ENCODE measurements at places on chromosomes 2 and 18.

GRCh38 chr18:23878336-23878900, 136.1 kb upstream of the TTC39C start:
- no peak for DNase-seq

- DNase-seq, result no peak
These were observed 62.5 kb downstream of the MRO start for GRCh38 chr18:50757358-50757757.

DNA sequence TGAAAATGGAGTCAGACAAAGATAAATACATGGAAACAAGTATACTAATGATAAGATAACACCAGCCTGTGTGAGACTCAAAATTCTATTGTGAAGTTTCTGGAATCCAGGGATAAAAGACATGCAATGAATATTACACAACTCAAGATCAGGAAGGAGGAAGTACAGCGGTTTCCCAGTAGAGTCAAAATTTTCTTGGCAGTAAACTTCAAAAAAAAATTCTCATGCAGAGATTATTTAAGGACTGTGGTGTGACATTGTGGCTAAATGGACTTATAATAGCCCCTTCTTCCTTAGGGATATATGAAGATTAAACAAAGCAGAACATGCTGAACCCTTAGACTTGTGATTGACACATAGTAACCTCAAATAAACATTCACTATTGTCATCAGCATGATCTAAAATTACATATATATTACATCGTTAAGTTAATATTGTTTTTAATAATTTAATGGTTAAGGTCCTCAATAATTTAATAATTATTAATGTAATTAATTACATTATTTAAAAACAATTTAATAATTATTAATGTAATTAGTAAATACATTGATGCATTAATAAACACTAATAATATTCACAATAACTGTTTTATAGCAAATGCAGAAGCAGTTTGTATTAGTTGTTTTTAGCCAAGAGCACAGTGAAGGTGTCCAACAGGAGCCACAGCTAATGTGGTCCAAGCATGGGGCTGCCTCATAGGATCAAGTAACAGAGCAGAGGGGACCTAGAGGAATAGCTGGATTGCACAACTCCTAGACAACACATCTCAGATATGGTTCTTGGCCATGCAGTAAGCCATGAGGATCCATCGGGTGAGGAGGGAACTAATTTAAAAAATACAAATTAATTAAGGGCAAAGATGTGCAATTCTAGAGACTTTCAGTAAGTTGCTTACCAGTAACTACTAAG, 77.3 kb downstream of the POLE4 start:
- DNase-seq, result peak; percentile 62

DNA sequence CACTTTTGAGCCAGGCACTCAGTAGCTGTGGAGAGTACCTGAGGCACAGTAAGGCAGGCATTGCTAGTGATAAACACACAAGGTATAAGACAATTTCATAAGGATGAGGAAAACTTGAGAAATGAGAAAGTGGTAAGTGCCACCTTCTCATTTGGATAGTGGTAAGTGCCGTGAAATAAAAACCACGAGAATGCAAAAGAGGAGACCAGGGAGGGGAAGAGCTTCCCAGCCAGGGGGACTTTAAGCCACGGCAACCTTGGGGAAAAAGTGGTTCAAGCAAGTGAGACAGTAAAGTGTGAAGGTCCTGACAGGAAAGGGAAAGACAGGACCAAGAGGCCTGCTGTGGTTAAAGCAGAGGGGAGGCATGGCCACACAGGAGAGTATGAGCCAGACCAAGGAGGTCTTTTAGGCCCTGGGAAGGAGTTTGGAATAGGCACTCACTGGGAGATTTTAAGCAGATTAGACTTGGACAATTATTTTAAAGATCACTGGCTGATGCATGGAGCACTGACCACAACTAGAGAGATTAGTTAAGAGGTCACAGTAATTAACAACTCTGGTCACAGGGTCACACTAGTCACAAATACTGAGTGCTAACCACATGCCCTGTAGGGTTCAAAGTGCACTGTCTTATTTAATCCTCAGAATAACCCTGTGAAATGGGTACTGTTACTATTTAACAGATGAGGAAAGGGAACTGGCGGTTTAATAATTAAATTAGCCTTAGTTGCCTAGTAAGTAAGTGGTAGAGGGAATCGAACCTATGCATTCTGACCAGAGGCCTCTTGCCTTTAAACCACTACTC, 50.1 kb downstream of the THOC1 start:
- no peak for DNase-seq

DNA sequence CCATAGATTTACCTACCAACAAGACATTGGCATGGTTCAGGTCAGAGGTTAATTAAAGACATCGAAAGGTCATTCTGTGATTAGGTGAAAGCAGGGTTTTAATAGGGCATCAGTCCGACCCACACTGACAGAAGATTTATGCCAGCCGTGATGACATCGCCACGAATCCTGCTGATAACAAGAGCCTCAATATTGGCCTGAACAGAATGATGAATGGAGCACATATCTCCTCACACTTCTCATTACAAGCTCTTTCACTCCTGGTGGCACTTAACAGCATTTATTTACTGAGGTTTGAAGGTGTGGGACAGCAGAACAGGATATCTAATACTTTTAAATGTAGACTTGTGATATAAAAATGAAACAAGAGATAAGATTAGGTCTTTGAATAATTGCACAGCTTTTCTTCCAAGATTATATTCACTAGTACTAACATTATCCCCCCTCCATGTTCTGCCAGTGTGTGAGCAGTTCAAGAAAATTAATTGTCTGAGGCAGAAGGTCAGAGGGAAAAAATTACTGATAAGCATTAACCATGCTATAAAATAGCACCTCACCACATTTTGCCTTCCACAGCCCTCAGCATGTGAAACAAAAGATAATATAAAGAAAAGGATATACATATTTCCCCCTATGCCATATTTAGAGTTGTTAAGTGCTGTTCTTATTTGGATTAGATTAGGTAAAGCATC, 23.1 kb upstream of the INSIG2 start:
- DNase-seq, result no peak

GRCh38 chr2:53842891-53843290, 16.9 kb downstream of the GPR75 start:
- no peak for DNase-seq

GRCh38 chr2:109125593-109126500, 3.2 kb upstream of the SH3RF3 start:
- DNase-seq, result no peak

- DNase-seq, result no peak
These were observed 524.0 kb downstream of the LRRTM4 start for GRCh38 chr2:76998152-76998551.

DNA sequence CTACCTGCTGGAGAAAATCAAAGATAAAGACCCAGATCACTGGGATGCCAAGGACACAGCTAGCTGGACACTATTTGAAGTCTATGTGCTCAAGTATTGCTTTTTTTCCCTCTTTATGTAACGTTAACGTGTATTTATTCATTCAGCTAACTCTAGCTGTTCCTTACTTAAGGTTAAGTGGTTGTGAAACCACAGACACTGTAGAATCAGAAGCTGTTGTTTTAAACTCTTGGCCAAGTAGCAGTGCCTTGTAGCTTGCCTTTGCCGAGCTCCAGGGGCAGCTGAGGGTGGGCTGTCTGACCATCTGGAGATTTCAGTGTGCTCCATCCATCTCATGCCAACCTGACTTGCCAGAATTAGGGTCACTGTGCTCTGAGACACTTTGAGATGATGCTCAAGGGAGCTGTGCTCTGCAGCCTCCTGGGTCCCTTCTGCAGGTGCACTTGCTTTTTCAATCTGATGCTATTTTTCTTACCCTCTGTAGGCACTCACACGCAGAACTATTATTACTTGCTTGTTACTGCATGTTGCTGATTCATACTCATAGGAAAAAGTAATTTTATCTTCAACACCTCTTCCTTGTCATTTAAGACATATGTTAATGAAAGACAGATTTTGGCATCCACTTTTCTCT, 116.2 kb downstream of the METTL8 start:
- no peak for DNase-seq

GRCh38 chr2:210287301-210287700, 27.7 kb downstream of the MYL1 start:
- no peak for DNase-seq

- DNase-seq, result no peak
These were observed 12.7 kb downstream of the CYTIP start for GRCh38 chr2:157431176-157431575.

- DNase-seq, result no peak
These were observed 155.8 kb upstream of the WDSUB1 start for GRCh38 chr2:159442159-159442852.

DNA sequence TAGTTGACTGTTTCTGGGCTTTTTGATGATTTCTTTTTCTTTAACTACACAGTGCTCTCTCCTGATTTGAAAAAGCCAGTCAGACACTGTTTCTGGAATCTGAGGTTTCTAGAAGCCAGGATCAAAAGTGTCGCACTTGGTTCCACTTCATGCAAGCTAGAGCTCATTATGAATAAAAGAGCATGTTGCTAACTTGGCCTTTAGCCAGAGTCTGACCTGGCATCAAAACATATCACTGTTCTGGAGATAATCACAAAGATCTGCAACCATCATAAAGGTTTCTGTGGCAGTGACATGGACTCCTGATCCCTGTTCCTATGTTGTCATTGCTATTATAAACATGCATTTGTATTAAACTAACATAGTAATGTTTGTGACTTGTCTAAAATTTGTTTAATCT, 76.1 kb upstream of the MAPRE2 start:
- DNase-seq, result no peak

DNA sequence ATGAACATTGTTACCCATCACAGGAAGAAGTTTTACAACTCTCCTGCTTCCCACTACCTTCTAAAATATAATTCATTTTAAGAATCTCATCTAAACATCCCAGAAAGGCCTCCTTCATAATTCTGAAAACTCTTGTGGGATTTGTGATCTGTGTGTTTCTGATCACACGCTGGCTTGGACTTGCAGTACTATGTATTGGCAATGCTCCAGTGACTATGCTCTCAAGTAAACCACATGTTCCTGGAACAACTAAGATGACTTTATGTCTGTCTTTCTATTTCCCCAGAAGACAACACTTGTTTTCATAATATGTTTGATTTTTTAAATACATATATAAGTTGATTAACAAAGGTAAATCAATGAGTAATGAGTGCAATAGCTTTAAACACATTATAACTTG, 376.6 kb upstream of the NETO1 start:
- no peak for DNase-seq

DNA sequence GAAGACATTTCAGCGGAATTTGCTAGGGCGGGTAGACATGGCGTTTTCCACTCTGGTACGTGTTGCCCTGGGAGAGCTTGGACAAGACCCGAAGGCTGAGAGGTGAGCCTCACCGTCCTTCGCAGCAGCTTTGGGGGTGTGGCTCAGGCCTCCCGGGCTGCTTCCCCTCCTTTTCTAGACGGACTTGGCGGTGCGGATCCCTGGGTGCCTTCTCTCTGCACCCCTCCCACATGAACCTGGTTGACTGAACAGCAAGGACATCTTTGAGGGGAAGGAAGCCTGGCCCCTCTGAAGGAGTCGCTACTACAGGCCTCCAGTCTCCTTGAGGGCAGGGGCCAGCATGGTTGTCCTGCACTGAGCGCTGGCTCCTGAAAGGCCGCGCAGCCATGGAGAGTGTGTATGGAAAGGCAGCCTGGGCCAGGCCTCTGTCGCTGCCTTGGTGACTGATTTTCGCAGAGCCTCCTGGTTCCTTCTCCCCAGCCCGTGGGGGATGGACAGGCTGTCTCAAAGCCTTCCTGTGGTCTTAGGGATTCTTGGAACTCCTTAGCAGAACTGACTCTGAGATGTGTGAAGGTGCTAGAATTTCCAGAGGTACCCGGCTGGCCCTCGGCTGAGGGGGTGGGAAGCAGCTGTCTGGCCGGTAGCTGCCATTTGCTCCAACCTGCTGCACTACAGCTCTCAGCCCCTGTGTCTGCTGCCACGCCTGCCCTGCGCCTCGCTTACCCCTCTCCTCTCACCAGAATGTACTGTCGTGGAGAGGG, 9.9 kb downstream of the CNNM4 start:
- no peak for DNase-seq

DNA sequence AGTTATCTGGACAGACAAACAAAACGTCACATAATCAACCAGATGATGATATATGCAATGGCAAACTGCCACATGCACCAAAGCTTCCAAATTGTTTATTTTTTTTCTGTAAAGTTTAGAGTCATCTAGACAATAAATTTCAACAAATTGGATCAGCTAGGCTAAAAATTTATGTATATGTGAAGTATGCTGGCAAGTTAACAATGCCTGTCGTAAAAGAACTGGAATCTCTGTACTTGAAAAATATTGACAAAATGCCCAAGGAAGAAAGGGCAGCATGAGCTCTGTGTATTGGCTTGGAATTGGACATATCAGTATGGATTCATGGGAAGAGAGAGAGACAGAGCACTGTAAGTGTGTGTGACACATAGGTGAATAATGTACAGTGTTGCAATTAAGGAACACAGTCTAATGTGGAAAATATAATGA, 309.8 kb downstream of the ERBB4 start:
- no peak for DNase-seq

DNA sequence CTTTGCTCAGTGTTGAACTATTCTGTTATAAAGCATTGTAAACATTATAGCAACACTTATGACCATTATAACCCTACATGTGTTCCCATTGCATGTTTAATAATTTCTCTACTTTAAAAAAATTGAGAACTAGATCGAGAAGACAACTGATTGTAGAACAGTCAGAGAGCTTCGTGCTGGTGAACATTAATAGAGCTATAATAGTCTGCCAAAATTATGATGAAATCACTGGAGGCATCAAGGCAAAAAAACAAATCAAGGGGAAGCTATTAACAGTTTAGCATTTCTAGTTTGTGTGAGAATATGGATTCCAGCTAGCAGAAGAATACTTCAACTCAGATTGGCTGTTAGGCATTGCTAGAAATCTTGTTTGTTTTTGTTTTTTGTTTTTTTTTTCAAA, 284.2 kb downstream of the CAMKMT start:
- no peak for DNase-seq

DNA sequence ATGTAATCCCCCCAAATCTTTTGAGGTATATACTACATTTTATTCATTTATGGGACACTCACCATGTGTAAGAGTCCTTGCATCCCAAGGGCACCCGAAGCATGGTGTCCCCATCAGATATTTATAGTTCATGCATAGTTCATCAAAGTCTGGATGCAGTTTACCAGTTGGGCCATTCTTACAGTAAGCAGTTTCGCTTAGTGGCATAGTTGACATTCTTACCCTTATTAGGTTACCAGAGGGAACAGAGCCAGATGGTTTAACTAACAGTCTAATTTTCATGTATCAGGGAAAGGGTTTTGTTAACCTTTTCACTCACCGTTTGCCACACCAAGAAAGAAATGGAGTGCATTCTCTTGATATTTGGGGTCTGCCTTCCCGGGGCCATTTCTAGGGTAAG, 7.1 kb downstream of the ZNF407 start:
- DNase-seq, result no peak

DNA sequence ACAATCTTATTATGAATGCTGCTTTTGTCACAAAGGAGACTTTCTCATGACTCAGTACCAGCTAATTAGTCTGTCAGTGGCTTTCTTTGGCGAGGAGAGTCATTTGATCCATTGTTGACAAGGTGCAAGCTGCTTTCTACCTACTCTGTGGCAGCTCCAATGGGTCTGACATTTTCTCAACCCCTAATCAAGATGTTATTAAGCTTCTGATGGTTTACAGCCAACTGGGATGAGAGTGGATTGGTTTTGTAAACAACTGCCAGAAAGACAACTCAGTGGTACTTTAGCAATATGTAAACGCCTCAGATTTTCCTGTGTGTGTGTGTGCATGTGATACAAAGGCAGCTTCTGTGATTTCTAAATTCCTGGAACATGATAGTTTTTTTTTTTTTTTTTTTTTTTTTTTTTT, 8.2 kb upstream of the CLIP4 start:
- DNase-seq, result no peak
